Activated CD4-positive, alpha-beta T cell treated with anti-CD3 and anti-CD28 coated beads for 48 hours (primary cell): ENCODE measurements at places on chromosomes 3 and 15.

GRCh38 chr15:92095693-92096092 lies 242.2 kb downstream of the SLCO3A1 start:
- no peak for DNase-seq

- DNase-seq, result no peak
These were observed 33.4 kb upstream of the STIMATE start for GRCh38 chr3:52930748-52931147.

DNA sequence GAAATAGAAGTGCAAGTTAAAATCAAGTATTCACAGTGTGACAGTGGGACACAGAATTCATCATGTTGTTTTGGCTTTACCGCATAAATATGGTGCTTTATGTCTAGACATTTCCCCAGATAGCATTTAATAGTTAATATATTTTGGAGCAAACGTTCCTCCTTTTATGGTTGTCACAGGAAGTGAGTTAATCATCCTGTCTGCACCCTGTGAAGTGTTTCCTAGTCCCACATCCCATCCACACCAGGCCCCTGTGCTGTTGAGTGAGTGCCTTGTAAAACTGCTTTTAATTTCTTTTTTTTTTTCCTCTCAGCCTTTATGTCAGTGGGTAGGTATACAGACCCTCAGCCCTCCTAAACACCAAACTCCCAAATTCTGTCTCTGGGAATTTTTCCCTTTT lies 393.7 kb downstream of the FEZF2 start:
- DNase-seq, result no peak

GRCh38 chr3:37531066-37531720 lies 330.5 kb upstream of the CTDSPL start:
- DNase-seq, result no peak

DNA sequence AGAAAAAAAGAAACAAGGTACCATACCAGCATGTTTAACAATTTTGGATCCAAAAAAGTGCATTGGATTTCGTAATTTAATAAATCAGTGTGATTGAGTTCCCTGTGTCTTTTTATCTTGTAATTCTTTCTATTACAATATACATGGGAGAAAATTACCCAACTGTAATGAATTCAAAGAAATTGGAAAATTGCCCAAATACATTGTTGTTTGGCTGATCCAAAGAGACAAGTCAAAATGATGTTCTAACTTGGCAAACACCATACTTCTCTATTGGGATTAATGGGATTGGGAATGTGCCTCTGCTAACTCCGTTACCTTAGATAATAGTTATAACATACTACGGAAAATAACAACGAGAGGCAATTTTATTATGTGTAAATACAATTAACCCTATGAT lies 1097.1 kb downstream of the ROBO1 start:
- no peak for DNase-seq

- no peak for DNase-seq
These were observed 270.0 kb downstream of the TBL1XR1 start for GRCh38 chr3:176927280-176927679.

DNA sequence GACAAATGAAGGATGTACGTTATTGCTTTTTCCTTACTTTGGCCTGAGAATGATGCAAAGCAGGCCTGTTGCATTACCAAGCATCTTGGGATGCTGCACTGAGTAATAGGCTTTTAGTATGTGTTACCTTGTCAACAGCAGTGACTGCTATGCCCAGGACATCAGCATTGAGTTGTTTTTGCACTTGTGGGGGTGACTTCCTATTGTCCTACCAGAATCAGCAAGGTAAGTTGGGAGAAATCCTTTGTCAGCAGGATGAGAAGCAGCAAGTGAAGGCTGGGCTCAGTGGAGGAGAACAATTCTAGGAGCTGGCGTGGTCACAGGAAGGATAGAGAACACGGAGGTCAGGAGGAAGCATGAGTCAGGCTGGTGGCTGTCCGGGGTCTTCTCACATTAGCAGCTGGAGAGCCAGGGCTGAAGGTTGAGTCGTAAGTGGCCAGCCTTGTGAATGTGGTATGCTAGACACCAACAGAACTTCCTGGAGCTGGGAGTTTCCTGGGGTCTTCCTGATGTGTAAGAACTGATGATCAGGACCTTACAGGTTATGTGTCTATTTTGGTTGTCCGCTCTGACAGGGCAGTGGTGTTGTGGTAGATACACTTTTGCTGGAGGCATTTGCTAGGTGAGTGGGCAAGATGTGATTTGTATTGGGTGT lies 142.7 kb downstream of the FNDC3B start:
- DNase-seq, result no peak

GRCh38 chr15:56320316-56320715 lies 44.9 kb upstream of the TEX9 start:
- no peak for DNase-seq

DNA sequence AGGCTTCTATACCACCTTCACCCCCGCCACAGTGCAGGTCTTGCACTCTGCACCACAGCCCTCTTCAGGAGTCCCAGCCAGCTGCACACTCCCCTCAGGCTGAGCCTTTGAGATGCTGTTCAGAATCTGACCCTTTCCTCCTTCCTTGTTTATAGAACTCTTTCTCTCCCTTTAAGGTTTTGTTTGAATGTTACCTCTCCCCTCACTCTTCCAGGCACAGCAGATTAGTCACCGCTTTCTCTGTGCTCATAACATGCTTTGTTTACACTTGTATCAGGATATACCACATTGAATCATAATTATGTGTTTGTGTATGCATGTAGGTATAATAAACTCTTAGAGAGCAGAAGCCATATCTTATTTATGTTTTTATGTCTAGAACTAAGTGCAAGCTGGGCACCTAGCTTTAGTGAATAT lies 168.4 kb upstream of the BCL6 start:
- DNase-seq, result no peak

- no peak for DNase-seq
These were observed 1.0 kb downstream of the RFX7 start for GRCh38 chr15:56242576-56243162.

GRCh38 chr3:191873736-191874135 lies 412.8 kb downstream of the PYDC2 start:
- DNase-seq, result no peak

DNA sequence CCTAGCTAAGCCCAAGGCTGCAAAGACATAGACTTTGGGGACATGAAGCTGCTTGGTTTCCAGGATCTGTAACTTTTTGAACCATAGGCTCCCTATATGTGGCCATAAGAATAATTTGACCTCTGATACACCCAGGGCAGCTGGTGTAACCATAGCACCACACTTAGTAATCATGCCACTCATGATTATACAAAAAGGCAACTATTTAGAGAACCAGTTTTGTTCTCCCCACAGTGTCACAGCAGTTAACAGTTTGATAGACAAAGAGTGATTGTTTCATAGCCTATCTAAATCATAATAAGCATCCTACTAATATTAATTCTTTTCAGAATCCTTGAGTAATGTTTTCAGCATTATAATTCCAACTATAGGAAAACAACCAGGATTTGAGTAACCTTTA lies 334.9 kb downstream of the NEK10 start:
- DNase-seq, result no peak

- DNase-seq, result no peak
These were observed 178.7 kb upstream of the MCTP2 start for GRCh38 chr15:94052711-94053110.

- DNase-seq, result no peak
These were observed 6.3 kb downstream of the ATP13A4 start for GRCh38 chr3:193548406-193548805.

GRCh38 chr15:74540161-74540760 lies 759 bp upstream of the ARID3B start:
- no peak for DNase-seq

DNA sequence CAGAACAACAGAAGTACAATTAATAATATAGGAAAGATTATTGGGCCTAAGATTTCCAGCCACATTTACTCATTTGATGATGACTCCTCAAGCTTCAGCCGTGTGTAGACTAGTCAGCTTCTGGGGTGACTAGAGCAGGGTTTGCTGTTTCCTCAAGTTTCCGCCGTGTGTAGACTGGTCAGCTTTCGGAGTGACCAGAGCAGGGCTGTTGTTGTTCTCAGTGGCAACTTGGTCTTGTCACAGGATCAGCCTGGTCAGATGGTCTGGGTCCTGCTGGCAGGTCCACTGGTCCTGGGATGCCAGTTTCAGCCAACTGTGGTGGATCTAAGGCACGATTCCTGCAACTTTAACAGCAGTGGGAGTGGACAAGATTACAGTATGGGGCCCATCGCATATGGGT lies 21.8 kb upstream of the NOX5 start:
- DNase-seq, result no peak

DNA sequence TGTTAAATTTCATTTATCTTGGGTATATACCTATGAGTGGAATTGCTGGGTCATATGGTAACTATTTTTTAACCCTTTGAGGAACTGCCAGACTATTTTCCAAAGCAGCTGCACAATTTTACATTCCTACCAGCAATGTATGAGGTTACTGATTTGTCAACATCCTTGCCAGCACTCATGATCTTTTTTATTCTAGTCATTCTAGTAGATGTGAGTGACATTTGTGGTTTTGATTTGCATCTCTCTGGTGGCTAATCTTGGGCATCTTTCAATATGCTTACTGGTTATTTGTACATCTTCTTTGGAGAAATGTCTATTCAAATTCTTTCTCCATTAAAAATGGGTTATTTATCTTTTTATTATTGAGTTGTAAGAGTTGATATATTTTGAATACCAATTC lies 21.3 kb upstream of the LRRC58 start:
- DNase-seq, result no peak
